NCI-H187 (cell line): ENCODE measurements at places on chromosomes 7 and 10.

- no peak for DNase-seq
Observed at GRCh38 chr7:33809228-33809627, 96.1 kb upstream of the BMPER start.

DNA sequence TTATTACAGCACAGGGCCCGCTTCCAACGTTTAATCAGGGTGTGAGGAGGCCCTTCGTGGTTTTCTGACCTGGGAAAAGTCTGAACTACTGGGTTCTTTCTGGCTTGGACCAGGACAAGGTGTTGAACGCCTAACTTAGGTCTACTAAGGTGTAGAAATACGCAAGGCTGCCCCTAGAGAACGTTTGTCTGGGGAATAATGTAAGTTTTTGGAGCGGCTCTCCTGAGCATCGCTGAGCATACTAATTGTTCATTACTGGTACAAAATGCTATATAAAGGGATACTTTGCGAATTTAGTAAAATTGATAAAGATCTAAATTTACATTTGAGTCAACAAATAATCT is 32.4 kb upstream of the TOMM7 start:
- DNase-seq = no peak

GRCh38 chr7:68805159-68805558 is 793.1 kb upstream of the AUTS2 start:
- DNase-seq = no peak

- DNase-seq = peak; percentile 28
Observed at GRCh38 chr7:5077740-5078139, 32.1 kb downstream of the RBAK start.

- no peak for DNase-seq
Observed at GRCh38 chr7:652881-653280, 73.6 kb upstream of the DNAAF5 start.

GRCh38 chr7:39749177-39749576 is 125.8 kb downstream of the RALA start:
- no peak for DNase-seq

GRCh38 chr10:23172429-23173213 is 19.5 kb upstream of the PTF1A start:
- no peak for DNase-seq

DNA sequence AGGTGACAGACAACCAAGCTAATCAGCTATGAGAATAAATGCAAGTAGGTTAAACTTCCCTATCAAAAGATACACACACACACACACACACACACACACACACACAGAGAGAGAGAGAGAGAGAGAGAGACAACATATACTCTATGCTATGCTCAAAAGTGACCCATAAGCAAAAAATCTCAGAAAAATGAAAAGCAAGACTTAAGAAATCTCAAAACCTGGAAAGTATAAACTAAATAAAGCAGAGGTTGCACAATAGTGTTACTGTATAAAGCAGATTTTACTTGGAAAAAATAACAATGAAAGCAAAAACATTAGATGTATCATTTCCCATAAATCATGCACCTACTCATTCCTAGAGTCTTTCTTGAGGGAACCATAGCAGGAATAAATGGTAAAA is 221.5 kb downstream of the INHBA start:
- DNase-seq = no peak
